ENCODE measurements at places on chromosomes 7 and 10.

GRCh38 chr7:132750096-132750495 is 173.8 kb upstream of the PLXNA4 start:
- DNase-seq = no peak

DNA sequence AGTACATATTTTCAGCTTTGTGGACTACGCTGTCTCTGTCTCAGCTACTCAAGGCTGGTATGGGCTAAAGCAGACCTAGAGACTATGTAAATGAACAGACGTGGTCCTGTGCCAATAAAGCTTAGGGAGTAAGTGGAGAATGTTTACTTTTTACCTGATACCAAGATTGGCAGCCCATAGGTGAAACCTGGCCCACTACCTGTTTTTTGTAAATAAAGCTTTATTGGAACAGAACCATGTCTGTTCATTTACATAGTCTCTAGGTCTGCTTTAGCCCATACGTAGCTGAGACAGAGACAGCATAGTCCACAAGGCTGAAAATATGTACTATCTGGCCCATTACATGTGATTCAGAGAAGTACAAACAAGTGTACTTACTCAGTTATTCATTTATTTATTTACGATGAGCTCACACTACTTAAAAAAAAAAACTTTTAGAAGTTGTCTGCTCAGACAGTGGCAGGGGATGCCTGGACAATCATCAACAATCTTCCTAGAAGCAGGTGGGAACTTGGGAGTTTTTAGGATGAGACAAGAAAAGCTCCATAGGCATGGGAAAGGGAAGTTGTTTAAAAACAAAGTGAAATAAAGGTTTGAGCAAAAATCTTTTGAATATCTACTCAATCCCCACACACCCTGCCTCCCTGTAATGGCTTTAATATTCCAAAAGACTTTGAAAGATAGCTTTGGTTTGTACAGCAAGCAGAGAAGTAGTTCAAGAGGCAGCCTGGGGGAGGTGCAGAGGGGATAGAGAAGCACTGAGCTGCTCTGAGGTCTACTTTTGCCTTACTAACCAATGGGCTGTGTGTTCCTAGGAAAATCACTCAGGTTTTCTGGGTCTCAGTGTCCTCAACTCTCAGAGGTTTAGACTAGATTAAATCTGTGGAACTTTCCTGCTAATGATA is 114.4 kb upstream of the AFAP1L2 start:
- DNase-seq = no peak

DNA sequence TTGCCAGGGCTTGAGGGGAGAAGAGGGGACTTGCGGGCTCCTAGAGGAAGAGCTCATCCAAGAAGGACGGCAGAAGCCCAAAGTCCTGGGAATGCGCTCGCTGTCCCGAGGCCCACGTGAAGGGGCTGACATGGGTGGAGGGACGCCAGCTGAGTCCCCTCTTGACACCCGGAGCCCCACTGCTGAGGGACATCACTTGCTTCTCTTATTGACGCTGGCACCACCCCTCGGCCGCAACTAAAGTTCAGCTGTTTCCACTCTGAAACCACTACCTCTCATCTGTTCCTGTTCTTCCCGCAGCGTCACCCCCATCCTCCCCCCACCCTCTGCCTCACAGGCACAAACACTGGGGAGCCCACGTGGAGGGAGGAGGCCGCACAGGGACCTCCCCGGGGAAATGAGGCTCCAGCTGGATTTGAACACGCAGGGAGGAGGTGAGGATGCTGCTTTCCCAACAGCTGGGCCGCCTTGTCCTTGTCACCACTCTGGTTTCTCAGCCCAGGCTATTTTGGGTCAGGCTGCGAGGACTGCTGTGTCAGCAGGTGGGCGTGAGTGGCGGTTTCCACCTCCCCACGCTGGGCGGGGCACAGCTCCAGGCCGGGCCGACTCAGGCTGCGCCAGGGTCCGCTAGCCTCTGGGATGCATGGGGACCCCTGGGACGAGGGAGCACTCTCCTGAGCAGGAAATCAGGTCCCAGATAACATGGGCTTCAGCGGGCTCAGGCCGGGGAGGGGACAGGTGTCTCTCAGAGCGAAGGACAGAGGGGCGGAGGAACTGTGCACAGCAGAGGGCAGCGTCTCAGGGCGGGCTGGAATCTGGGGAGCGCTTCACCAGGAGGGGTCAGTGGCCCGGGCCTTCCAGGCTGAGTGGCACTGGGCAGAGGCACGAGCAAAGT is 156.3 kb downstream of the ZNF248 start:
- DNase-seq = no peak

DNA sequence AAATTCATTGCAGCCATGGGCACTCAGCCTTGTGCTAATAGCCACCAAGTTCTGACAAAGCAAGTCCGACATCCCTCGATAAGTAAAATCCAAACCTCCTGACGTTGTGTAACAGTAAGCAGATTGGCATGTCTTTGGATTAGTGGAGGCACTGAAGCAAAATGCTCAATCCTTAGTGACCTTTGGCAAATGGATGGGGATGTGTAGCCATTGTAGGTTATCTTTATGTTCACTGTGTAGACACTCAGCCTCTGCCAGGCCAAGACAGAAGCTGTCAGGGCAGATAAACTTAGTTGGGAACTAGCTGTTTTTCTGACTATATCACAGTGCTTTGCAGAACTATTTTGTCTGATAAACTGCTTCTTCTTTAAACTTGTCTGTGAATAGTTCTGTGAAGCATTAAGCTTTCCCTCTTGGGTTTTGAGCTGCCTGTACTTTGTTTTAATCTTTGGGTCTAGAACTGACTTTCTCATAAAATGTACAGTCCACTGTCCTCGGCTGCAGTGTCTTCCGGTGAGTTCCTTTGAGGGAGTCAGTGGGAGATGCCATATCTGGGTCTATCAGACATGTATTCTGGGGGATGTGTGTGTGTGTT is 220.8 kb downstream of the LRMDA start:
- no peak for DNase-seq

GRCh38 chr10:125769175-125769574 is 6.4 kb downstream of the MMP21 start:
- DNase-seq = no peak

DNA sequence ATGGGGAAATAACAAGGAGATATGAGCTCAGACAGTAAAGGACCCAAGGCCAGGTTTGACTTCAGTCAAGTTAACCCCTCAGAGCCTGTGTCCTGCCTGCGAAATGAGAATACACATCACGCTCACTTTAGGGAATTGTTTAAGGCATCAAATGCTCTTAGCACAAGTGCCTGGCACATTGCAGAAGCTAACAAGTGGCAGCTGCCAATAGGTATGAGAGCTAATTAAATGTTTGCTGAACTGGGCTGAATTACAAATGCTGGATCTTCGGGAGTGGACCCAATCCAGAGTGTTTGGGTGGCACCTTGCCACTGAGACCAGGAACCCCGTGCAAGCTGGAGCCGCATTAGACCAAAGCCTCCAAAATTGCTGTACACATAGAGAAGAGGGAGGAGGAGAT is 136.8 kb downstream of the C10orf90 start:
- no peak for DNase-seq

GRCh38 chr7:12067156-12067831 is 143.8 kb upstream of the TMEM106B start:
- peak; percentile 53 for DNase-seq

DNA sequence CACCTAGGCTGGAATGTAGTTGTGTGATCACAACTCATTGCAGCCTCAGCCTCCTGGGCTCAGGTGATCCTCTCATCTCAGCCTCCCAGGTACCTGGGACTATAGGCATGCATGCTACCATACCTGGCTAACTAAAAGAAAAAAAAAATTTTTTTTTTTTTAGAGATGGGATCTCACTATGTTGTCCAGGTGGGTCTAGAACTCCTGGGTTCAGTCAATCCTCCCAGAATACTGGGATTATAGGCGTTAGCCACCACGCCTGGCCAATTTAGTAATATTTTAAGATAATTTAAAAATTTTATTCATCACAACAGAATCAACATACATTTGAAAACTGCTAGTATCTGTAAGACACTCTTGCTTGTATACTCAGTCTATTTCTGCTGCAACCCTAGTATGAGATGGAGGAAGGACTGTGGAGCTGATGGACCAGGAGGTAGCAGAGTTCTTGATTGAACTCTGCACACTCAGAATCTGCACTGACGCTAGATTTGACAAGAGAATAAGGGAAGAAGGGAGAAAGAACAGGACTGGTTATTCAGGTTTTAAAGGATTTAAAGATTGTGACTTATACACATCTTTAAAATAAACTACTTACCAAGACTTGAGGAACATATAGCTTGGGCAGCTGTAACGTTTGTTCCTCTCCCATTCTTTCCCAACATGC is 57.6 kb downstream of the VCL start:
- peak; percentile 39 for DNase-seq

GRCh38 chr10:71078454-71079145 is 133.8 kb upstream of the UNC5B start:
- DNase-seq = no peak

DNA sequence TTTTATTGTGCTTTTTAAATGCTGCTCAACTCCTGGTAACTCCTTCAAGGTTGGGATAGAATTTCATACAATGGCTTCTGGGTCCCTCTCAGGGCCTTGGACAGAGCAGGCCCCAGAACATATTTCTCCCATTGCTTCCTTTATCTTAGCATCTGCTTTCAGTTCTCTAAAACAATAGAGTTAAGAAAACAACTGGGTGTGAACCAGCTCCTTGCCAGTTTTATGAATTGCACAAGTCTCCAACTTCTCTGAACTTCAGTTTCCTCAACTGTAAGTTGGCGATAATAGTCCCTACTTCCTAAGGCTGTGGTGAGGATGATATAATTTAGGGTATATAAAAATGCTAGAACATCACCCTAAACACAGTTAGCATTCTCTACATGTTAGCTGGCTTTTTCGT is 77.0 kb upstream of the INHBA start:
- peak; percentile 95 for DNase-seq

- DNase-seq = no peak
Observed at GRCh38 chr10:75841266-75841665, 409.8 kb downstream of the LRMDA start.

DNA sequence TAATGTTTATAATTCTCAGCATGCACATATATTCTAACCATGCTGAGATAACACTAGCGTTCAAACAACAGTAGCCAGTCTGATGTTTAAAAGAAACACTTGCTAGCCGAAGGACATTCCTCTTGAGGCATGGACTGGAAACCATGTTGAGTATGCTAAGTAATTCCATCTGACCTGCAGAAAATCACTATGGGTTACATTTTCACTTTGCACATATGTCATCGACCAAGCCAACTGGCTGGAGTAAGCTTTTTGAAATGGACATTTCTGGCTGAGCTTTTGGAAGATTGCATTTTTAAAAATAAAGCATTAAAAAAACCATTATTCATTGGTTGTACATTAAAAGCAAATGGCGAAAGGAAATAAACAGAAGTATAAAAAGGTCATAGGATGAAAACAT is 88.2 kb downstream of the BBS9 start:
- no peak for DNase-seq

GRCh38 chr7:9582824-9583223 is 1149.4 kb downstream of the NXPH1 start:
- DNase-seq = no peak

- DNase-seq = peak; percentile 30
Observed at GRCh38 chr7:79176859-79177477, 276.5 kb downstream of the MAGI2 start.

GRCh38 chr7:89503281-89503680 is 651.0 kb upstream of the STEAP1 start:
- no peak for DNase-seq

GRCh38 chr7:70053421-70053820 is 455.1 kb downstream of the AUTS2 start:
- no peak for DNase-seq

GRCh38 chr10:48701139-48701901 is 16.6 kb downstream of the WDFY4 start:
- no peak for DNase-seq

GRCh38 chr10:10196701-10197100 is 821.0 kb upstream of the CELF2 start:
- DNase-seq = no peak

DNA sequence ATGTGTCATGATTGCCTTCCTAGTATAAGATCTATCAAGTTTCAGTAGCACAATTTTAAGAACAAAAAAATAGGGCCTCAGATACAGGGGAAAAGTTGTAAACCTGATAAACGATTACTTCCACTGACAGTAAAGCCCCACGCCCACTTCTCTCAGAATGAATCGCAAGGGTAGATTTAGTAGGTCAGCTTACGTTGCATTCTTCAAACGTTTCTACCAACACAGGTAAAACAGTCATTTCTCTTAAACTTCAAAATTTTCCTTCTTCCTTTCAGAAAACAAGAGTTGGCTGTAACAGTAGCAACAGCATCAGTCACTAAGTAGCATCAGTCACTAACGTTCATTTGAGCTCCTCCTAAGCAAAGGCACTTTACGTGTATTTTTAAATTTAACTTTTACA is 221.5 kb downstream of the ADAM12 start:
- DNase-seq = no peak

GRCh38 chr10:88991899-88992320 is 1.3 kb downstream of the FAS start:
- DNase-seq = peak; percentile 72

GRCh38 chr7:11768263-11768662 is 63.7 kb downstream of the THSD7A start:
- no peak for DNase-seq

DNA sequence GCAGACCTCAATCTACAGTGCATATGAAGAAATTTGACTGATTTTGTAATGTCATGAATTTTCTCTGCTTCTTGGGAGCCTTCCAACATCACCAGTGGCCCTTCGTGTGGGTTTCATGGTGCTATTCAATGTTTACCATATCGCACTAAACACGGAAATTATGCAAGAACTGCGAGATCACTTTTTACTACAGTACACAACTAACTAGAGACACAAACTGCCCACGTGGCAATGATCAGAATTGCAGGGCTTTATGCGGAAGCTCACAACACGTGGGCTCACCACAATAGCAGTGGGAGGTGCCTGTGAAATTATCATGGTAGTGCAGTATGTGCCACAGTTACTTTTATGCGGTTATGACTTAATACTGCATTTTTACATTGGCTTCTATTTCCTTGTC is 449.7 kb upstream of the KLF6 start:
- DNase-seq = peak; percentile 69

DNA sequence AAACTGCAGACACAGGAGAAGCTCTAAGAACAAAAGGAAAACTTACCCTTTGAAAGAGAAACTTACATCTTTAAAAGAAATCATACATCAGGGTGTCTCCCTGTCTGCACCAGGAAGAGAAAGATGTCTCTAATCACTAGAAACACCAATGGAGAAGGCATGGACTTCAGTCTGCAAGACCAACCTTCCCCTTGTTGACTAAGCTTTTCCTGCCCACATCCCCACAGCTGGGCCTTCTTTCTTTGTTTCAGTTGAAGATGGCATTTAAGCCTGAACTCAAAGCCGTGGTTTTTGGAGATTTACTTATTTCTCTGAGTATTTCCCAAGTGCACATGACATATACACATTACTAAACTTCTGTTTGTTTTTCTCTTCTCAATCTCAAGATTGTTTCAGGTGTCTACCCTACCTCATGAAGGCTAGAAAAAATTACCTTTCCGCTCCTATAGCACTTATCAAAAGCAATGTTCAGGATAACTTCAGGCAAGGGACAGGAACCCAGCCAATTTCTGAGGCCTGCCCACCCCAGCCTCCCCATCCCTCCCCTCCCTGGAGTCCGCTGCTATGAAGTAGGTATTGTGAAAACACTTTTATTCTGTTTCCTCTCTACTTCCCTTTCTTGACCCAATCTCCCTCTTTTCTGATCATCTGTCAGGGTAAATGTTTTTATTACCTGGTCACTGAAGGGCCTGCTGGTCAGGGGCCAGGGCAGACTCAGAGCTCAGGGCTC is 2.8 kb upstream of the SLC29A3 start:
- DNase-seq = peak; percentile 66
